LHCN-M2 (cell line): ENCODE measurements at places on chromosomes 3 and 15. TPM values are rescaled to one million over a fixed set of nuclear protein-coding genes. Genes with fewer than 3 reads are reported as not detected.
A peak's percentile ranks its signal among the peaks of the same experiment; 100 is the strongest.

GRCh38 chr3:155270063-155270462, 23.4 kb downstream of the STRIT1 start:
- DNase-seq, result no peak

- DNase-seq, result peak; percentile 63
These were observed 38.4 kb upstream of the CGNL1 start for GRCh38 chr15:57337868-57338411.

IL5RA gene
- not detected in 2 replicates for total RNA-seq

- no peak for DNase-seq
These were observed 63.0 kb upstream of the TSC22D2 start for GRCh38 chr3:150345021-150345538.

GRCh38 chr3:30493911-30494311, 112.5 kb upstream of the TGFBR2 start:
- peak; percentile 99 for DNase-seq

GRCh38 chr15:95760508-95760907, 570.0 kb upstream of the NR2F2 start:
- peak; percentile 54 for DNase-seq

DNA sequence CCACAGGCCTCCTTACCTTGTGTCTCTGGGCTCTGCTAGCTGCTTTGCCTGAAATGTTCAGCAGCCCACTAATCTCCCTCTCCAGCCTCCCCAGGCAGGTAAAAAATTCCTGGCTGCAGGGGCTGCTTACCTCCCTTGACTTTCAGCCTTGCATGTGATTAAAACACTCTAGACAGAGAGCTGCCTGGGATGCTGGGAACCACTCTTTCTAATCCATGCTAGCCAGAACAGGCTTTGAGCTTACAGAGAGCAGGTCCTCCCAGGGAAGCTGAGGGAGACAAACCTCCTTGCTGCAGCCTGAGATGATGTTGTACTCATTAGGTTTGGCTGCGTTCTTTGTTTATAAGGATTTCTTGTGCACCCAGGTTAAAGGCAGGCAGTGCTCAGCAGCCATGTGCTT, 33.7 kb upstream of the LIPC start:
- DNase-seq, result no peak

CNTN4 gene
- total RNA-seq, result not detected in 2 replicates

GRCh38 chr3:53109891-53110771, 20.1 kb downstream of the RFT1 start:
- peak; percentile 30 for DNase-seq

DNA sequence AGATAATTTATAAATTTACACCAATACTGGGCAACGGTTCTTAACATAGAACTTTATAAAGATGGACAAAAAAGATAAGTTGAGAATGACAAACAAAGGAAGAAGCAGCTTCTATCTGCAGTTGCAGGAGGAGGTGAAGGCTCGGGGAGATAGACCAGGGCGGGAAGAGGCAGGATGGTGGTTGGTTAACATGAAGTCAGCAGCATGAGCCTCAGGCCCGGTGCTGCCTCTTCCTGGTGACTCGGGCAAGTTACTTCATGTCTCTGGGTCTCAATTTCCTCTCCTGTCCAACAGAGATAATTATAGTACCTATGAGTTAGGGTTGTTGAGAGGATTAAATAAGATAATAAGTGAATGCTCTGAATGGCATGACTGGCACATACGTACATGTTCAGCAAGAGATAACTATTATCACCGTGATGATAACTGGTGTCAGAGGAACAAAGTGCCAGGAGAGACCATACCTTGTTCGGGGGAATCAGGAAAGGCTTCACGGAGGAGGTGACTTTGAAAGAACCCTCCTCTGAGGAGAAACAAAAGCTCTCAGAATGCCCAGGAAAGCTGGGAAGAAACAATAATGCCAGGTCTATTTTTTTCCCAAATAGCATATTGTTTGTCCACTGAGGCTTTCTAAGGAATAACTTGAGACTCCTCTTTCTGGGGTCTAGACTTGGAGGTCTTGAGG, 4.4 kb downstream of the PAK6 start:
- DNase-seq, result no peak

RTP1 gene
- total RNA-seq, result not detected in 2 replicates
